ENCODE measurements at places on chromosomes 4 and X.

GRCh38 chrX:155179346-155179997 is 36.8 kb upstream of the VBP1 start:
- no peak for DNase-seq

DNA sequence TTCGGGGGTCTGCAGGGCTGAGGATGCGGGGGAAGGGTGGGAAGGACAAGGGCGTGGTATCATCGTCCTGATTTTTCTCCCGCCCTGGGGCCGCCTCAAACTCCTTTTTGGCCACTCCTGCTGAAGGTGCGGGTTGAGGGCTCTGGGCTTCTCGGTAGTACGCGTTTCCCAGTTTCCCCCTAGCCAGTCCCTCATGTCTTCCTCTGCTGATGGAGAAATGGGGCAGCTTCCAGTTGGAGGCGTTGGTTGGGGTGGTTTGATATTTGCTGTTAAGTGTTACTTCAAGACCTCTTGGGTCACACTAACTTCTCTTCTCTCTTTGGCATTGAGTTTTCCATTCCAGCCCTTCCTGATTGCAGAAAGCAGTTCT is 482 bp downstream of the GSTCD start:
- DNase-seq: no peak

- DNase-seq: peak; percentile 63
These were observed at the start of gene CPZ for GRCh38 chr4:8592366-8593263. Gene CPZ, plus strand, starts transcription at chr4:8592765. Its CDS starts 69 bp downstream, at chr4:8592834.

DNA sequence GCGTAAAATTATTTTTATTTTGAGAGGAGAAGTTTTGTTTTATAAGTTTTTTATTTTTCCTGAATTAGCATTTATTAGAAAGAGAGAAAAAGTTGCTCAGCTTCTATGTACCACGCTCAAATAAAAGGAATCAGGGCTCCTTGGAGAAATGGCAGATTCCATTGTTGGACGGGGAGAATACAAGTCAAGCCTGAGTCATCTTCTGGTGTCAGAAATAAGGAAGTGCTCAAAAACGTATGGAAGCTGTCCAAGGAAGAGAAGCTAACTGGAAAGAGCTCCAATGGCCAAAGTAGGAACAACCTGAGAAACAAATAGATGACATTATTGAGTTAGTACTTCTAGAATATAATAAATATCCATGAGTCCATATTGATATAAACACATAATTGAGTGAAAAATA is 89.3 kb upstream of the NEIL3 start:
- no peak for DNase-seq

DNA sequence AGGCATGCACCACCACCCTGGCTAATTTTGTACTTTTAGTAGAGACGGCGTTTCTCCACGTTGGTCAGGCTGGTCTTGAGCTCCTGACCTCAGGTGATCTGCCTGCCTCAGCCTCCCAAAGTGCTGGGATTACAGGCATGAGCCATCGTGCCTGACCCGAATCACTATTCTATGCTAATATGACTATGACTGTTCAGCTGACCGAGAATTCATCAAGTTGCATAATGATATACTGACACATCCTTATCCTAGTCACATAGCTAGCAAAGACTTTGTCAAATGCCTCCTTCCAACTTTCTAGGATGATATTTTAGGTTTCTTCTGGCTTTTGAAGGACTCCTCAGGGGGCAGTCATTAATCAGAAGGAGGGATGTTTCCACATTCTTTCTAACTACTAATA is 4.8 kb upstream of the GPM6B start:
- DNase-seq: no peak

DNA sequence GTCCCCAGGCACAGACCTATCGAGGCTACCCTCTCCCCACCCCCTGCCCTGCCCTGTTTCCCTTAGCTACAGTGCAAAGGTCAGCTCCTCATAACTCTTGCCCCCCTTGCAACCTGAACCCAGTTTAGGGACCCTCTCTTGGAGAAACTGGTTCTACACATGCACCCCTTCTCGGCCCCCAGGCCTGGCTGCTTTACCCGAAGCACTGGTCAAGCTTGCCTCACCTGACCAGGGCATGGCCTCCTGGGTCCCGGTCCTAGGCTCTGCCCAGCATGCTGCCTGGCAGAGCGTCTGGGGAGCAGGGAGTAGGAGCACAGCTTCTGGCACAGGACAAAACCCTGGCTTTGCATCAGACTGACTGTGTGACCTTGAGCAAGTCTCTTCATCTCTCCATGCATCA is 28.0 kb downstream of the ZNF185 start:
- DNase-seq: no peak

DNA sequence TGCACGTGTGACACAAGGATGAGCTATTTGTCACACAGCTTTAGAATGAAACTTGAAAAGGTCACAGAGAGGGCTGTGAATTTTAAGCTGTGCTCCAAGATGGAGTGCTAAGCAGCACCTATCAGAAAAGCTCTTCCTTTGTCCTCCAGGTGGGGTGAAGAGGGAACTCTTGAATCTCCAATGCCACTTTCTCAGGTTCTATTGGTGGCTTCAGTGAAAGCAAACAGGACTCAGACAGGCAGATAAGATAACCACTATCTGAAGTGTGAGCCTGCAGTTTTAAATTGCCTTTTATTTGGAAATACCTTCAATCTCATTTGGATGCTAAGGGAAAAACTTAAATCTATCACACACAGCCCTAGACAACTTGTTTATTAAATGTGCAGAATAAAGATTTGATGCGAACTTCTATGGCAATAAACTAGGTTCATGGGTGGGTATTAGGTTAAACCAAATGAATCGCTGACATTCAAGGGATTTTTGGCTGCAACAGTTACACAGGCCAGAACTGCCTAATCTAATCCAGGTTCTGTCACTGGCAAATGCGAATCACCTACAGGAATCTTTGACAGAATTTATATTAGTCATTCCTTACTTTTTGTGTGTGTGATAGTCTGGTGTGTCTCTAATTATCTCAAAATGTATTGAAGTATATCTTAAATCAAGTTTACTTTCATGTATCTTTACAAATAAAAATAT is 13.6 kb upstream of the PDGFRA start:
- DNase-seq: no peak

DNA sequence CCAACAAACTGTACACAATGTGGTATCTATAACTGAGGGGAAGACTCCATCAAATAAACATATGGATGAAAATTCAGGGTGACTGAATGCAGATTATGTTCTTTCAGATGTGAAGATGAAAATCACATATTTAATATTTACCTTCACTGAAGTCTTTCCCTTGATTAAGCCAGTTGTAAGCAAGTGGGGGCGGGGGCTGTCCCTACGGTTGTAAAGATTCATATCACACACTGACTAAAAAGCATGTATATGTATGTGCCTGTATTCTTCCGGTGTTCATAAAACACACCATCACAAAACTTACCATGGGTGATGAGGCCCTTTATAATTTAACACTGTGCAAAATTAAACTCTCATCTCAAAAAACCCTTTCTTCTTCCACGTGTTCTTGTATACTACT is 1.3 kb downstream of the TAB3 start:
- no peak for DNase-seq

DNA sequence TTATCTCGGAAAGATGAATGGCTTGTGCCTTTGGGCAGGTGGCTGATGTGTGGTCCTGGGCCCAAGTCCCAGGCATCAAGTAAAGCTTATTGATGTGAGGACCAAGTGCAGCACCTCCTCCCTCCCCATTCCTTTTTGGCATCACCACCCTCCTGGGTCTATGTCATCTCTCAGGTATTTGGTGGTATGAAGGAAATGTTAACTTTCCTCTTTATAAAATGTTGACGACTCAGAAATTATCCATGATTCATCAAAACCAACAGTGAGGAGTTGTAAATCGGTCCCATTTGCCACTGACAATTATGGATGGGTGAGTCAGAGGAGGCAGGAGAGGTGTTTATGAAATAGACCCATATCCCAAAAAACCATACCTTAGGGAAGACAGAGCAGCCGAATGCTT is 229.4 kb upstream of the GATB start:
- no peak for DNase-seq

- DNase-seq: no peak
These were observed 55.2 kb downstream of the CHST7 start for GRCh38 chrX:46628460-46629371.

- no peak for DNase-seq
These were observed 104.1 kb upstream of the BMP3 start for GRCh38 chr4:80926446-80926845.

- DNase-seq: no peak
These were observed 135.0 kb downstream of the RAB28 start for GRCh38 chr4:13349096-13349495.

DNA sequence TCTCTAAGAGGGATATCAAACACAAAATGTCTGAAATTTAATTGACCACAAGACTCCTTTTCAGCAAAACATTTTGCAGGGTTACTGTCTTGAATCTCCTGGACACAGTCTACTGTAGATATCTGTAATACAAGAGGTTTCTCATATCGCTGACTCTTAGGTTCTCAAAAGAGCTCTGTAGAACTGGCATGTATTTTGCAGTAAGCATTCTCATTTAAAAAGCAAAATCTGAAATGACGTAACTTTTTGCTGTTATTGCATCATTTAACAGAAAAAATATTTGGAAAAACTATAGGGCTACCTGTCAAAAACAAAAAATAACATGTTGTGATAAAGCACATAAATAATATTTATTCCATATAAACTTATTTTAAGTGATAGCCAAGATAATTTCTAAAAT is 114.2 kb downstream of the CDS1 start:
- no peak for DNase-seq

DNA sequence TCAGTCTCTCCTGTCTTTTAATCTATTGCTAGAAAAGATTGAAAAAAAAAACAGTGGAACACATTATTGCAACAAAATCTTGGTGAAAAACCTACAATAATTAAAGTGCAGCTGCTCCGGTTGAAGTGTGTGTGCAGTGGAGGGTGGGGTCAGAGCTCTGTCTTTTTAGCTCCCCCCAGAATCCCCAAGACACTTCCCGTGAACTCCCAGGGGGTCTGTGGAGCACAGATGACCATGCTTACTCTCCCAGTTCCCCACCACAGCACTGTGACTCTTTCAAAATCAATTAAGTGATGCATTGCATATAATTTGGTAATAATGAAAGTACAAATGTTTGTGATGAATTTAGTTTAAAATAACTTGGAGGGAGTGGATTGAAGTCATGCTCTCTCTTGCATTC is 15.7 kb upstream of the SLC10A4 start:
- DNase-seq: no peak

GRCh38 chrX:72366701-72367454 is 61.2 kb upstream of the CITED1 start:
- DNase-seq: peak; percentile 32

DNA sequence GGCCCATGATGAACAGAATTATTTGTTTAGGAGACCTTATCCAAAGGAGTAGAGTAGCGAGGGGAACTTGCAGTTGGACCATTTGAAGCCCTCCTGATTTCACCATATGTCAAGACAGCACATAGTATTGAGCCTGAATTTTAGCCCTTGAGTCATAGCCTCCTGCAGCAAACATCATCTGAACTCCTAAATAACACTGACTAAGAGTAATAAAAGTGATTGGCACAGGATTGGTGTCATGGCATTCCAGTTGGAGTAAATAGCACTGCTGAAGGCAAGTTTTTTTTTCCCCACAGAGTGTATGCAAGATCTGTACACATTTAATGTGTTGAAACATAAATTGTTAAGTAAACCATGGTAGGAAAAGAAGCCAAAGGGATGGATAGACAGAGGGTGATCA is 89.0 kb downstream of the COMMD8 start:
- no peak for DNase-seq

DNA sequence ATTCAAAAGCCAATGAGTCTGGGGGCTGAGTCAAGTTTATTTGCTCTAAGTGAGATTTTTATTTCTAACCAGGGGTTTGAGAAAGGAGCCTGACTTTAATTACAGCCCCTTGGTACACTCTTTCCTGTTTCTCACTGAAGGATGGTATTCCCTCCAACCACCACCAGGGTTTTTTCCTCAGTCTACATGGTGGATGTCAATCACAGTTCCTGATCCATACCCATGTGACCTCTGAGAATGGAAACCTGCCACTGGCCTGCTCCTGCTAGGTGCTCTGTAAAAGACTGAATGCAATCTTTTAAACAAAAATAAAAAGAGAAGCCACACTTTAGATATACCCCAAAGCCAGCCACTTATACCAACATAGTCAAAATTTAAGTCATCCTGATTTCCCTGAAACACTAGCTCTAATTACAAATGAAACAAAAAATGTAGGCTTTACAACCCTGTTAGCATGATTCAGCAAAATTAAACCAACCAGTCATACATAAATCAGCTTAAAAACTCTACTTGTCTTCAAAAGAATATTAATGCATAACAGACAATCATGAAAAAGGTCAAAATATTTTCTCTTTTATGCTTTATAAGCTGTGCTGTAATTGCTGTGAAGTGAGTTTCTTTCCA is 112.1 kb upstream of the NWD2 start:
- DNase-seq: no peak

DNA sequence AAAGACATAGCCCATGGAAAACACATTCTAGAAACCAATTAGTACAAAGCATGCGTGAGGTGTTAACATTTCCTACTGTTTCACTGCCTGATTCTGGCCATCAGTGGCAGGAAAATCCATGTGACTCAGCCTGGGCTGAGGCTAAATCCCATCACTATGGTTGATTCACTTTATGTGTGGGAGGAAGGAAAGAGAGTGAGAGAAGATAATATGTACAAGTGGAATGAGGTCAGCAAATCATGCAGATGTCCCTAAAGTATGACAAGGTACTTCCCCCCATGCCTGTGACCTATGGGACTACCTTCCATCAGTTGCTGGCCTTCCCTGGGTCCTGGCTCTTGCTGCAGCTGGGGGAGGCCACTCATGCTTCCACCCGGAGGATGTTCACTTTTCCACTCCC is 64.2 kb upstream of the MAP3K15 start:
- DNase-seq: no peak

- no peak for DNase-seq
These were observed 94.4 kb upstream of the LIMCH1 start for GRCh38 chr4:41443340-41444079.

GRCh38 chr4:139896091-139896604 is 230.5 kb downstream of the MGST2 start:
- DNase-seq: no peak

GRCh38 chr4:15929540-15929939 is 9.0 kb downstream of the FGFBP1 start:
- no peak for DNase-seq

GRCh38 chrX:3592184-3592583 is 121.3 kb downstream of the PRKX start:
- DNase-seq: no peak

- DNase-seq: no peak
These were observed 22.8 kb downstream of the PACRGL start for GRCh38 chr4:20723019-20723418.

DNA sequence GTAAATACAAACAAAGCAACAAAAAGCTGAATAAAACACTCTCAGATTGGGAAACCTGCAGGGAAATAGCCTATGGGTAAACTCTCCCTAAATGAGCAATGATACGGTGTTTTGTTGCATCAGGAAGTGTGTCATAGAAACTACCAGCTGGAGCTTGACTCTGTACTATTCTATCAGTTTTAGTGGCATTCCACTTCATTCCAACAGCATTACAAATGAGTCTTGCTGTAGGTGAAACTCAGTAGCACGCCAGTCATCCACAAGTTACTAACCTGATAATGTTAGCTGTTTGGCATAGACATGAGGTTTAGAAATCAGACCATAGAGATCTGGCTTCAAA is 24.9 kb downstream of the FGFBP1 start:
- no peak for DNase-seq

GRCh38 chr4:164716901-164717300 is 37.0 kb upstream of the SMIM31 start:
- DNase-seq: no peak

GRCh38 chr4:19592391-19592790 is 659.3 kb upstream of the SLIT2 start:
- DNase-seq: no peak

Measured in right kidney (tissue), 9 donors.